ENCODE measurements at places on chromosomes 2 and 18.

DNA sequence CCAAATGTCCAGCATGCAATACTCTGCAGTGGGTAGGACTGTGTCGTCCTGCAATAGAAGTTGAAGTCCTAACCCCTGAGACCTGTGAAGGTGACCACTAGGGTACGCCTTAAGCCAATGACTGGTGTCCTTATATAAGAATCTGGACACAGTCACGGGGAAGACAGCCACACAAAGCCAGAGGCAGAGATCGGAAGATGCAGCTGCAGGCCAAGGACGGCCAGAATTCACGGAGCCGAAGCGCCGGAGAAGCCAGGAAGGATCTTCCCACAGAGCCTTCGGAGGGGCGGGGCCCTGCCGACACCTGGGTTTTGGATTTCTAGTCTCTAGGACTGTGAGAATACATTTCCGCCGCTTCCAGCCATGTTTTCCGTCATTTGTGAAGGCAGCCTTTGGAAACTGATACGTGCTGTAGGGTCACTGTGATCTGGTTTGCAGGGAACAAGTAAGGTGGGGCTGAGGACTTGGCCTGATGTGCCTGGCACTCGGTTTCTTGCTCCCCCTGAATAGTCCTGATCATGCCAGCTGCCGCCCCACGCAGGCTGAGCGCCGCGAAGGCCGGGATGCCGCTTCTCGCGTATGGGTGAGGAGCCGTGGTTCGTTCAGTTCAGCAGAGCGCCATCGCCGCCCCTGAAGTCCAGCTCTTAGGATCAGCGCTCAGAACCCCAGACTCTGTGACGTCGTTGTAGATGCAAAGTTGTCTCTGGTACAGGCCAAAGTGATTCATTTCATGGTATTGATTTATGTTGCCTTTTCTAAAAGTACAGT, 38.7 kb downstream of the PTGR3 start:
- no peak for DNase-seq

- DNase-seq, result no peak
Measured at GRCh38 chr2:210003359-210003758, 921 bp downstream of the RPE start.

DNA sequence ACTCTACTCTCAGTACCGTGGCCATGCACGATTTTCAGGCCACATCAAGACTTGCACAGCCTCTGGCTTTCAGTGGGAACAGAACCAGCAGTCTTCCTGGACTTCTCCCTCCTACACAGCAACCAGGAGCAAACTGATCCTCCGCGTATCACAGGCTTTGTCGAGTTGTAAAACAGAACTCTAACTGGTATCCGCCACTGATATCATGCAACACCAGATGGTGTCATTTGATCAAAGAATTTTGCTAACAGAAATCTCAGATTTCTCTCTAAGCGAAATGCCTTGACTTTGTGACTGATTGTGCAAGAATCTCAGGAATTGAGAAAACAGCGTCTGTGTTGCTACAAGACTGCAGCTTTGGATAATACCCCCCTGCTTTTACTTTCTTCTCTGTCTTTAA, 85.7 kb downstream of the COPS8 start:
- no peak for DNase-seq

DNA sequence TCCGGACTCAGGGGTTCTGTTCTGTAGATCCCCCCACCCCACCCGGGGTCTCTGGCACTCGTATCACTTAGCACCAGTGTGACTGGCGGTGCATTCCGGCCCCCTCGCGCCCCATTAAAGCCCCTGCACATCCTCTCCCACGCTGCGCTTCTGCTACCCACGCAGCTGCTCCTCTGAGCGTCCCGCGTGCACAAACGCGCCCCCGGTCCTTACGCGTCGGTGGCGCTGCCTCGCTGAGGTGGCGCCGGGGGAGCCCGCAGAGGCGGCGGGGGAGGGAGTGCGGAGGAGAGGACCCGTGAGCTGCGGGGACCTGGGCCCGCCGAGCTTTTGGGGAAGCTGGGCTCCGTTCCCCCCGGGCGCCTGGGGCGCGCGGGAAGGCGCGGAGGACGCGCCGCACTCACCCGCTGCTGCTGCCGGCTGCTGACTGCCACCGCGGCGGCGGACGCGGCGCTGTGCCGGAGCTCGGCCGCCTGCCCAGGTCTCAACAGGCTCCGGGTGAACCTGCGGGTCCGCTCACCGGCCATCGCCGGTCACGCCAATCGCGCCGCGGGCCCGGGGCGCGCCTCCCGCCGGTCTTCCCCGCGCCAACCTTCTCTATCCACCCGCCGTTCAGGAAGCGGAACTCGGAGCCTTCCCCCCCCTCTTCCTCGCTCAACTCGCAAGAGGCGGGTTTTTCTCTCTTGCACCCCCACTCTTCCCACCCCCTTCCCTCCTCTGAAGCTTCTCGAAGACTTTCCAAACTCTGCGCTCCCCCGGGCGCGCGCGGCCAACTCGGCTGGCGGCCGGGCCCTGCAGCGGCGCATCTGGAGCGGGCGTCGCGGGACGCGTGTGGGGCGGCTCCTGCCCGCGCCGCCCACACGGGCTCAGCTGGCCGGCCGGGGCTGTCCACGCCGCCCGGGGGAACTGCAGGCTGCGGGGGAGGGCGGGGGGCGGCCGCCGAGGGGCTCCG, at the start of gene DOCK10:
Gene DOCK10, minus strand, starts transcription at position 618 of the 949 bp plus-strand sequence. Its CDS starts 94 bp downstream, at position 524.
- DNase-seq, result peak; percentile 59

GRCh38 chr2:134253804-134254203, at the start of gene MGAT5:
TSS of gene MGAT5 (plus strand) at chr2:134254072. CDS start at chr2:134254404, 332 bp downstream.
- no peak for DNase-seq

DNA sequence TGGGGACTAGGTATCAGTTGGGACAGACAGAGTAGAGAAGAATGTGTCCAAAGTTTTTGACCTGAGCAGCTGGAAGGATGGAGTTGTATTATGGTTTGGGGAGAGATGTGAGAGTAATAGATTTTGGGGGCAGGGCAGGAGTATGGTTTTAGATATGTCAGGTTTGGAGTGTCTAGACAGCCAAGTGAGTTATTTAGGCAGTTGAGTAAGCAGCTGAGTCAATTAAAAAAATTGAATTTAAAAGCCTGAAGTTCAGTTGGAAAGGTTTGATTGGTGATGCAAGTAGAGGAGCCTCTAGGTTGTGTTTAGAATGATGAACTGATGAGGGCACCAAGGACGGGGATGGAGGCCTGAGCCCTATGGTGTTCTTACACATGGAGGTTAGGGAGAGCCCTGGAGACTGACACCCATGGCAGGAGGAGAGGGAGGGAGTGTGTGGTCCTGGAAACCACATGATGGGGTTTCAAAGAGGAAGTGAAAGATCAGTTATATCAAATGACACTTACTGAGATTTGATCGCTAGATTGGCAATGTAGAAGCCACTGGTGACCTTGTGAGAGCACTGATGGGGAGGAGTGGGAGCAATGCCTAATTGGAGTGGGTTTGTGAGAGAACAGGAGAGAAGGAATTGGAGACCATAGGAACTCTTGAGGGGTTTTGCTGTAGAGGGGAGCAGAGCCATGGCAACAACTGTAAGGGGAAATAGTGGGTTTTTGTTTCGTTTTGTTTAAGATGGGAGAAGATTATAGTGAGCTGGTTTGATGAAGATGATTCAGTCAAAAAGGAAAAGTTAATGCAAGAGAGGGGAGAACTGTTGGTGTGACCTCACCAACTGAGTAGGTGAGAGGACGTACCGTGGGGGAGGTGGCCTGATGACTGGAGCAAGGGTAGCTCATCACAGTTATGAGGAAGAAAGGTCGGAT, 10.3 kb downstream of the ITGA6 start:
- peak; percentile 41 for DNase-seq

- DNase-seq, result no peak
Measured at GRCh38 chr2:210861038-210861665, 304.8 kb downstream of the CPS1 start.

DNA sequence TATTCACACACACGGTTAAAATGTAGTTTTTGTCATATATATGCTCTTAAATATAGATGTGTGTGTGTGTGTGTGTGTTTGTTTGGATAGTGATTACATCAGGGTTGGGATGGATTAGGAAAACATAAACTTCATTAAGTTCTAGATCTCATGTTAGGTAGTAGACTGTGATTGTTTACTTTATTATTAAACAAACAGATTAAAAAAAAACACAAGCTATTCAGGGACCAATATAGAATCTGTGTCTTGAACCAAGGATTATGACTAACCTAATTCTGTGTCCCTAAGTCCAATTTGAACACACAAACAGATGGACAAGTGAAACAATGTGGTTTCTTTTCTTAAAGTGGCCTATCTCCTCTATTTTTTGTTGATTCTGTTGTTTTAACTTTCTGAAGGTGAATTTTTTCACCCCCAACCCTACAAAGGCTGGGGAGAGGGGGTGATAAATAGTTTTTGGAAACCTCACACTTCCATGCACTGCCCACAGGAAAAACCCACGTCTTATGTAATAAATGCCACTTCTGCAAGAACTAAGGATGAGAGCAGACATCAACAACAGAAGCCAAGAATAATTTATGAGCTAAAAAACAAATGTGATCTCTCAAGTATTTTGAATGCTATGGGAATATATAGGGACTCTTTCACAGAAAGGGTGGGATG, 40.7 kb downstream of the IL1R2 start:
- no peak for DNase-seq

DNA sequence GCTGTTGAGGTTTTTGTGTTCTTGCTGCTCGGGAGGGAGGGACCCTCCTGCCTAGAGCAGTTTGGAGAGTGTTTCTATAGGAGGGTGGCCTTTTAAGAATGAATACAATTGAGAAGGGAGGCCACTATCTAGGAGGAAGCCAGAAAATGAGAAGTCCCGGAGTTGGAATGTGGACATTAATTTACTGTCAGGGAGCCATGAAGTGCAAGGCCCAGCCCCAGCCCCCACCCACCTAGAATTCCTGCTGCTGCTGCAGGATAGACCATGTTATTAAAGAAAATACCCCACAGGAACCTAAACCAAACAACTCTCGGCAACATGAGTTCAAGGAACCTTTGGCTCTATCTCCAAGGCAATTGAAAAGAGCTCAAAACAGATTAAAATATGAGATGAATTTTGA, 46.0 kb downstream of the ZBTB7C start:
- DNase-seq, result no peak
